Mucosa of gallbladder (tissue), 1 donor: ENCODE measurements at places on chromosomes 12 and 14. TPM values are rescaled to one million over a fixed set of nuclear protein-coding genes. Genes with fewer than 3 reads are reported as not detected.

Gene INHBC
- not detected for total RNA-seq

Gene HOXC6
- 0.26 TPM for total RNA-seq

Gene PTGER2
- 3.9 TPM for total RNA-seq

Gene SLC8A3
- total RNA-seq: 1.5 TPM

Gene RERGL
- 3.3 TPM for total RNA-seq

Gene OASL
- total RNA-seq: 3.1 TPM

Gene FOXA1
- total RNA-seq: 17.3 TPM

Gene SLC7A8
- total RNA-seq: 98.5 TPM

Gene IRF2BPL
- total RNA-seq: 70.9 TPM

Gene KRT78
- not detected for total RNA-seq

Gene PTGDR
- total RNA-seq: 2.8 TPM

Gene MLXIP
- 89.7 TPM for total RNA-seq

Gene PLCZ1
- not detected for total RNA-seq

Gene SALL2
- total RNA-seq: 8.3 TPM

Gene TOMM20L
- total RNA-seq: not detected

Gene SUDS3
- 38.5 TPM for total RNA-seq

Gene MYL6B
- total RNA-seq: 53.7 TPM

Gene CFAP73
- not detected for total RNA-seq

Gene RILPL1
- 13.4 TPM for total RNA-seq

Gene C12orf50
- total RNA-seq: 0.12 TPM

Gene RNF41
- 57.2 TPM for total RNA-seq

Gene PLEKHG3
- total RNA-seq: 101 TPM

Gene KRT71
- total RNA-seq: not detected

Gene SLCO1B1
- 0.12 TPM for total RNA-seq

Gene CPNE8
- total RNA-seq: 14.8 TPM

Gene SLC25A21
- 1.6 TPM for total RNA-seq

Gene RAD51AP1
- total RNA-seq: 1.1 TPM

Gene SRRM4
- total RNA-seq: 0.03 TPM

Gene DDX11
- 51.0 TPM for total RNA-seq

Gene TMCC3
- 6.1 TPM for total RNA-seq

Gene RPS29
- total RNA-seq: 852 TPM

Gene PCK2
- 28.9 TPM for total RNA-seq

Gene KRT74
- not detected for total RNA-seq

Gene KRT75
- not detected for total RNA-seq

Gene OTOGL
- 0.20 TPM for total RNA-seq

Gene CRACR2A
- total RNA-seq: 5.3 TPM

Gene RNASE3
- 0.52 TPM for total RNA-seq

Gene ENDOU
- total RNA-seq: not detected

Gene MAP3K12
- 29.2 TPM for total RNA-seq
